NCI-H187 treated with DMSO at 0.1 percent for 48 hours (cell line): ENCODE measurements at places on chromosomes 6 and 20.

- DNase-seq = no peak
These were observed 62.0 kb upstream of the SMLR1 start for GRCh38 chr6:130765181-130765727.

DNA sequence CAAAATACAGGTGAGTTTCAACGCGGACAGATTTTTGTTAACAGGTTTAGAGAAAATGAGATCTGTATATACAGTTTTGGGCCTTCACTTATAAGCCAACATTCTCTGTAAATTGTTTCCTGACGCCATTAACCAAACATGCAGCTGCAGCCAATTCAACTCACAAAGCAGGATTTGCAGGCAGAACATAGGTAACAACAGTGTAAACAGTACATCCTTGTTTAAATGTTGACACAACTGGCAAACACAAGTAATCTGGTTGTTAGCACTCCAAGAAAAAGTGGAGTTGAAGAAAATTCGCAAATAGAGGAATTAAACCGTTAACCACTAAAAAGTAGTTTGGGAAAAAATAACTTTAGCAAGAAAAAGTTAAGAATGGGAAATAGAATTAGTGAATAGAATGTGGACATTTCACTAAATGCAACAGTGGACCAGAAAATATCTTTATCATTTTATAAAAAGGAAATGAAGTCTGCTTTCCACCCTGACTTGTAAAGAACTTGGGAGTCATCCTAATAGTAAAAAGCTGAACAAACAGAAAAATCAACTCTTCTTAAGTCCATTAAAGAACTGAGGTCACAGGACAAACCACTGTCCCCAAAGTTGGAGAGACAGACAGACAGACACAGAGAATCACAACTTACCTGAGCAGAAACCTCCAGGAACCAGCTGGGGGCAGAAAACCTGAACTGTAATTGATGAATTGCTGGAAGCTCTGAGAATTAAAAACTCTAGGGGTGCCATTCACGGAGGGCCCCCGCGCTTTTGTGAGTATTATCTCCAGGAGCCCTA, 10.1 kb downstream of the SMIM28 start:
- DNase-seq = no peak

DNA sequence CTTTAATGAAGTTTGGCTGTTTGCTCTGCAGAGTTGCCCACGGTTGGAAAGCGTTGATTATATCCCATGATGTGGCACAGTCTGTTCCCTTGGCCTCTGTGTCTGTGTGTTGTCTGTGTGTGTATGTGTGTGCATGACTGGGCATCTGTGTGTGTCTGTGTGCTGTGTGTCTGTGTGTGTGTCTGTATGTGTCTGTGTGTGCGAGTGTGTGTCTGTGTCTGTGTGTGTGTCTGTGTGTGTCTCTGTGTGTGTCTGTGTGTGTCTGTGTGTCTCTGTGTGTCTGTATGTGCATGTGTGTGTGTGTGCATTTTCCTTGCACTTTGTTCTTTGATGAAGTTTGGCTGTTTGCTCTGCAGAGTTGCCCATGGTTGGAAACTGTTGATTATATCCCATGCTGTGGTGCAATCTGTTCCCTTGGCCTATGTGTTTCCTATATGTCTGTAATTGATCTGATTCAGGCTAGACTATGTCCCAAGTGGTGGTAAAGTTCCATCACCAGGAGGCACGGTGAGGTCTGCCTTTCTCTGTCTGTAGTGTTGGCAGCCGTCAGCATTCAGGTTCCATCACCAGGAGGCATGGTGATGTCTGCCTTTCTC, 78.1 kb upstream of the RIN2 start:
- DNase-seq = no peak

GRCh38 chr6:161037873-161038228, 46.3 kb downstream of the MAP3K4 start:
- DNase-seq = no peak

- no peak for DNase-seq
These were observed 72.7 kb downstream of the SOX4 start for GRCh38 chr6:21666201-21666691.

DNA sequence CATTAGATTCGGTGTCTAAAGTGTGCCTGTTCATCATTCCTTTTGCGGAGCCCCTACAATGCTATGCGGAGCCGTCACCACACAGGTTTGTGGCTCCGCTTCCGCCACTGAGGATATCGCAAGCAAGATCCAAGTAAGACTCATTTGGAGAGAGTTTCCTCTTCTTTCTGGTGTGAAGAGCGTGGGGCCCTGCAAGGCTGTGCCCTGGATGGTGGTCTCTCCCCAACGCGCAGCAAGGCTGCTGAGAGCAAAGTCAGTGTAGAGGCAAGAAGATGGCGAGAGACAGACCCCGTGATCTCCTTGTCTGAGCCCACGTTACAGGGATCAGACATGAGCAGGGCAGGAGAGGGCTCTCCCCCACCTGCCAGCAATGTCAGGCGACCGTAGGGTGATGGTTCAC, 96.3 kb upstream of the AFDN start:
- DNase-seq = no peak

- DNase-seq = no peak
These were observed 7.5 kb downstream of the SNAI1 start for GRCh38 chr20:49990271-49990720.

DNA sequence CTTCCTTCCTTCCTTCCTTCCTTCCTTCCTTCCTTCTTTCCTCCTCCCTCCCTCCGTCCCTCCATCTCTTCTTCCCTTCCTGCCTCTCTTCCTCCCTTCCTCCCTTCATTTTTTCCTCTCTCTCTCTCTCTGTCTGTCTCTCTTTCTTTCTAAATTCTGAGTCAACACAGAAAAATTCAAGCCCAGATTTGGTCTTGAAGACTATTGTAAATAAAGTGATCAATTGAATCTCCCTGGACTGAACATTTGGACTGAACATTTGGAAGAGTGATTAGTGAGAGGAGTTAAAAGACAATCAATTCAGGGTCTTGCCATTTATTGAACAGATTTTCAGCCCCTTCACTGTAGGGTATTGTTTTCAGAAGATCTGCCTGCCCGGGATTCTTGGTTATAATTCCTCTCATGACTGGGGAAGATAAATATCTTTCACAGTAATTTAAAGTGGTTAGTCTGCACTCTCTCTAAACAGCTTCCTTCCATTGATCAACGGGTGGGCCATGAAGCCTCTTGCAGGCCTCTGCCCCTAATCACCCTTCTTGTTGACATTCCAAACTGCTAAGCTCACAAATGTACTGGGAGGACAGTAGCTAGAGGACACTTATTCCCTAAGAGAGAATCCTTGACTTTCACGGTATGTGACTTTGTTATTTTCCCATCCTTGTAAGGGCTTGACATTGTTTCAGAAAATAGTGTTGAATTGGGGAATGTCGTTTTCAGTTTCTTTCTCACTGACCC, 101.7 kb upstream of the BMP2 start:
- no peak for DNase-seq

- DNase-seq = peak; percentile 54
These were observed 224.5 kb downstream of the GMDS start for GRCh38 chr6:2020909-2021308.

GRCh38 chr6:1461207-1461606, 71.8 kb downstream of the FOXF2 start:
- DNase-seq = no peak

DNA sequence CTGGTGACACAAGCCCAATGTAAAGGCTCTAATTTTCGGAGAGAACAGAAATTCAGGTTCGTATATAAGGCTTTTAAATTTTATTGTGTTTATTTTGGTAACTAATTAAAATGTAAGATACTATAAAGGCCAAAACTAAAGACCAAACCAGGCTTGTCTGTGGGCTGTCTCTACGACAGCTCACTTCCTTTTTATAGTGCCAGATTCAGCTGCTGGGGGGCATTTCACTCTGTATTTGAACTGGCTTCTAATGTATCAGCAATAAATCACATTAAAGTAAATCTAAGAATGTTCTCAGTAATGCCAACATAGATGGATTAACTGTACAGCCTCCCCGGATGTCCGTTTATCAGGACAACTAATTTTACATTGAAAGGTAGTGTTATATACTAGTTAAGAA, 31.1 kb upstream of the STXBP5 start:
- no peak for DNase-seq

GRCh38 chr6:105272786-105273185, 93.0 kb upstream of the POPDC3 start:
- no peak for DNase-seq

- no peak for DNase-seq
These were observed 38.6 kb downstream of the LMBRD1 start for GRCh38 chr6:69758214-69758613.

- no peak for DNase-seq
These were observed 27.8 kb downstream of the CMTR1 start for GRCh38 chr6:37460805-37461204.

DNA sequence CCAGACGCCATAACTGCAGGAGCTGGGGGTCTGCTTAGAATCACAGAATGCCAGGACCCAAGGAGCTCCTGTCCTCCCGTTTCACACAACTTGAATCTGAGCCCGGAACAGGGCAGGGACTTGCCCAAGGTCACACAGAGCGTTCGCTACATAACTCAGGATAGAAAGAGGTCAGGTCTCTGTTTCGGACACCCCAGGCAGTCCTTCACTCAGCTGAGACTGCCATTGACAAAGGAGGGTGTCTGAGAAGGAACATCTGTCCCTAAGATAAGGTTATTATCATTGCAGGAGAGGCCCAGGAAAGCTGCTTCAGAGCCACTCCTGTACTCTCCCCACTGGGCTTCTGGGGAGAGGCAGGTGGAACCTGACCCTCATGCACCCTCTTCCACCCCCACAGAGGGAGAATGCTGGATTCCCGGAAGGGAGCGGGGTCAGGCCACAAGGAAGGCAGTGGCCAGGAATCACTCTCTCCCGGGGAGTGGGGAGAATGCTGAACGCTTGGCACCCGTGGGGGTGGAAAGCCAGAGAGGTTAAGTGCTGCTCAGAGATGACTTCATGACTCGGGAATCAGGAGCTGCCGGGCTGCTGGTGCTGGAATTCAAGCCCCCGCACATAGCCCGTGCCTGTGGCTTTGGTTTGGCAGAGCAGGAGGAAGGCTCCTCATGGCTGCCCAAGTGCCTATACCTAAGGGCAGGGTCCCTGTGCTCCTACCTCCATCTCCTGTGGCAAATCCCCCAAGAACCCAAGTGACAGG, 10.7 kb downstream of the SDC4 start:
- no peak for DNase-seq

GRCh38 chr6:127483399-127484055, 24.3 kb upstream of the KIAA0408 start:
- DNase-seq = no peak

DNA sequence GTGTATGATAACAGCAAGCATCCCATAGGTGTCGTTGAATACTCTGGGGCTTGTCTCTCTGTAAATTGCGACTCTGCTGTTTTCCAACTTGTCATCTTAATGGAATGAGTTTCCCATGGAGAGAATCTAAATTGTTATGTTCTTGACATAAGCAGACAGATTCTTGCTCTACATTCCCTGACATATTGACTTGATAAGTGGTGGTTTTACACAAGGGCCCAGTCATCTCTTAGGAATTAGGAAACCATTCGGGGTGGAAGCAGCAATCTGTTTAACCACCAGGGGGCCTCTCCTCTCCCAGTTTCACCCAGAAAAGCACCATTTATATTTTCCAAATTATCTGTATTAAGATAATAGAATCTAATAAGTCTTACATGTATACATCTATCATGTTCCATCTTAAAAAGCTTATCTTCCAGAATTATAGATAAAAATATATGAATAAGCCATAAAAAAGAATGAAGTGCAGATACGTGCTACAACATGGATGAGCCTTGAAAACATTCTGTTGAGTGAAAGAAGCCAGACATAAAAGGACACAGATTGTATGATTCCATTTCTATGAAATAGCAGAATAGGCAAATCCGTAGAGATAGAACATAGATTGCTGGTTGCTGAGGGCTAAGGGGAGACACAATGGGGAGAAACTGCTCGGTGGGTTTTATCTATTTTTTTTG, 23.1 kb upstream of the MROH8 start:
- peak; percentile 23 for DNase-seq

GRCh38 chr6:158825951-158826306, 6.8 kb upstream of the EZR start:
- DNase-seq = no peak

GRCh38 chr20:48126227-48126740, 341.0 kb upstream of the SULF2 start:
- DNase-seq = no peak

GRCh38 chr6:37731888-37732287, 34.2 kb upstream of the MDGA1 start:
- DNase-seq = no peak

DNA sequence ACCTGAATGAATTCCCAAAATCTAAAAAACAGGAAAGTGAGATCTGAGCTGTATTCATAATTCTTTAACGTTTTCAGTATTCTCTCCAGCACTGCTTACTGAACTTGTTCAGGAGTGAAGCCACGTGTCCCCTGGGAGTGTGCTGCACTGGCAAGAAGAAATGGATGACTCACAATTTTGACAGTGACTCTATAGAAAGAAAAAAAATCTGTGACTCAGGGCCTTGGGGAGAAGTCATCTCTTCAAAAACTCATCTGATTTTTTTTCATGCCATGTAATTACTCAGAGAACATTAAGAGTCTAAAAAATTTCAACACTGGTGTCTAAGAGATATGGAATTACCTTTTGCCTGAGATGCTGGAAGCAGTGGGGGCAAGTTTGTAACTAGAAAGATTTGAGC, 39.7 kb downstream of the ANKEF1 start:
- DNase-seq = no peak

DNA sequence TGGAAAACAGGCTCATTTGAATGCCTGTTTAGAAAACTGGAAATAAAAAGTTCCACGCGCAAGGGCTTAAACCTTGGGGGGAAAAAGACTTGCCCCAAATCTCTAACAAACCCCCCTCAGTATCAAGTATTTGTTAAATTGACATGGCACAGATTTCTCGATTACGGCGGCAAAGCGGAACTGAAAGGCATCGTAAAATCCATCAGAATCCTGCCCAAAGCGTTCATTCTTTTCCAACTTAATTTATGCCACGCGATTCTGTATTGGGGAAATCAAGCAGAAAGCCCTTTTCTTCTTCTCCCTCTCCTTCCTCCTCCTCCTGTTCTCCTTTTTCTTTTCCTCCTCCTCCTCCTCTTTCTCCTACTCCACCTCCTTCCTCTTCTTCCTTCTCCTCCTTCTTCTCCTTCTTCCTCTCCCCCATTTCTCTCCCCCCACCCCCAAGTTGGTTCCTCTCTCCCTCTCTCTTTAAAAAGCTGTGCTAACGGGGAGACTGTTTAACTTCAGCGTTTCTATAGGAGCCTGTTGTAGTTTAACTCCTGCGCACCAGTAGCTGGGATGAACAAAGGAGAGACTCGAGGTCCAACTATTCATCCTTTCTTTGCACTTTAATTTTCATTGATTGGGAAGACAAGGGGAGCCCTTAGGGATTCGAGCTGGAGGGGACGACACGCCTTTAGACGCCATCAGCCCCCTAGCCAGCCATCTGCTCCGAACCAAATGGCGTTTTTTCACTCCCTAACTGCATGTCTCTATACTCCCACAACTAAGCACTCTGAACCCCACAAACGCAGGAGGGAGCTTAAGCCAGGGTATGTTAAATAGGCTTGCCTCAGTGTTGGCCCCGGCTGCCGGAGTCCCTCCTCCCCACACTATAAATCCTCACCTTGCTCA, 2.7 kb upstream of the DLL1 start:
- DNase-seq = no peak

GRCh38 chr6:42101186-42101657, 41.2 kb downstream of the C6orf132 start:
- no peak for DNase-seq
